ENCODE measurements at places on chromosomes 3 and 15.

DNA sequence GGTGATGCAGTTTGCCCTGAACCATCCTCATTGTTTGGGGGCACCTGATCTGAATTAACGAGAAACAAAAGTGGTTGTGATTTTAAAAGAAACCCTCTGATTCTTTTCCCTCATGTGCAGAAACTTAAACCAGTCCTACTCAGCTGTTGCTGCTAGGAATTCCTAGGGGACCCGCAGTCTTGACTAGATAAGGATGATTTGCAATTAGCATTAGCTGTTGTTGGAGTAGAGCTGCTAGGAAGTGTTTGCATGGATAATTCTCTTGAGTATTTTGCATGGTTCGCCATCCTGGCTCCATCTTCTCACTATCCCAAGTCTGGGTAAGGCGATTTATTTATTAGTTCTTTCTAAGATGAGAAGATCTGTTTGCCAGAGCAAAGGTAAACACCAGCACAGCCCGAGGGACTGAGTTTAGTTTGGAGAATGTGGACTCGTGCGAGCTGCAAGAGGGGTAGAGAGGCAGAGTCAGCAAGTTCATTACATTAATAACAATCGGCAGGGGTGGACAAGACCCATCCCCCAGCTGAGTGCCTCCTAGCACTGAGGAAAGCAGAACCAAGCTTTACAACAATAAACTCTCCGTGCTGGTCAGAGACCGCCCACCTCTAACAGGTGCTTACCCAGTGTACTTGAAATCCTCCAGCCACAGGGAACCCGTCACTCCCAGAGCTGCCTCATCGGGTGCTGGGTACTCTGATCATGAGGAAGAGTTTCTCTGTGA lies 4.1 kb downstream of the FGD5 start:
- no peak for DNase-seq

DNA sequence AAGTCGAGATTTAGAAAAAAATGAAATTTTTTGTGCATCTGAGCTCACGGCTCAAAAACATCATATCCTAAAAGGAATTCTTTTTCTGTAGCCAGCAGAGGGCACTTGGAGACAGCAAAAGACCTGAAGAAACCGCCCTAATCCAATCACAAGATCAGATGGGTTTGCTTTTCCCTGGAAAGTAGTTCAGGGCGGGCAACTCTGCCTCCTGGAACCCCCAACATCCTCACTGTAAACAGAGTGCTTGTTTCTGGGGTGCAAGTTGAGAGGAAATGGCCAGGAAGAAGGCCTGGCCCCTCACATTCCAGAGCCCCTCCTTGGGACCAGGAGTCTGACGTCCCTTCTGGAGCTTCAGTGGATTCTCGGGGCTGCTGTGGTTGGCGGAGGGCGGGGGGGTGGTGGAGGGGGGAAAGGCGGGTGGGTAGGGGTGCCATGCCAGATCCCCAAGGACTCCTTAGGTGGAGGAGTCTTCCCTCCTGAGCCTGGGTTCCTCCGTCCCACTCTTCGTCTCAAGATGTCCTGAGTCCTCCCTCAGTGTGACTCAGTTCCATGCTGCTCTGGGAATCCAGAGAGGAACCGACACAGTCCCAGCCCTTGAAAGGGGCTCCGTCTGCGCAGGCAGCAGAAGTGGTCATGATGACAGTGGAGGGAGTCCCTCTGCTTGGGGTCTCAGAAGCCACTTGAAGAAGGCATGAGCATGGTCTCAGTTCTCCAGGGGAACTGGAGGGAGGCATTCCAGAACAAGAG lies 35.9 kb downstream of the CCK start:
- DNase-seq: peak; percentile 82

DNA sequence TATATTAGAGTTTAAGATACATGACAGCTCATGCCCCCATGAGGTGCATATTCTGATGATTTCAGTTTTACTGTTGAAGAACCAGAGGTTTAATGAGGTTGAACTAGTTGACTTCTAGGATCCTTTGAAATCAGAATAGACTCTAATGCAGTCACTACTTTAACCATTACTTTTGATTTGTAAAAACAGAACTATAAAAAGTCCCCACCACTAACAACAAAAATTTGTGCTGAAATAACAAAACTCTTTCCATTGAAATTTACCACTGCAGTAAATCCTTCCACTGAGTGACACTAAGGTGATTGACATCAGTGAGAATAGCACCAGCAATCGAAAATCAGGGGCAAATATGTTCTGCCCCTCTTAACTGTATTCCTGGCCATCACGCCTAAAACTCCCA lies 214.1 kb downstream of the SHQ1 start:
- no peak for DNase-seq

GRCh38 chr3:51686512-51687215 lies 15.6 kb downstream of the TEX264 start:
- peak; percentile 59 for DNase-seq

- no peak for DNase-seq
Measured at GRCh38 chr3:171228240-171228639, 201.7 kb upstream of the SLC2A2 start.

DNA sequence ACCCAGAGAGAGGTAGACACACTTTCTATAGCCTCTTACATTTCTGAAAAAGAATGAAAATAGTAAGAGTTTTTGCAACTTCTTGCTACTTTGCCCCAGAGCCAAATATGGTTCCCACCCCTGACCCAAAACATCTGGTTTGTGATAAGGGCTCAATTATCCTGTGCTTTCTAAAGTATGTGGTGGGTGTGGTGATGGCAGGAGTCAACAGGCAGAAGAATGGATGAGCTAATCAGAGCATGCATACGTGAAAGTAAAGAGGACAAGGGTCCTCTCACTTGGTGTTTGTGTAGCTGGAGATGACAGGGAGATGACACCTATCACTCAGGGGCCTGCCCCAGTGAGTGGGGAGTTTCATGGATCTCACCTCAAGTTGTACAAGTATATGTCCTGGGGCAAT lies 19.1 kb downstream of the KBTBD8 start:
- peak; percentile 3 for DNase-seq

GRCh38 chr3:50271314-50271936 lies 2.5 kb downstream of the SEMA3B start:
- DNase-seq: no peak

DNA sequence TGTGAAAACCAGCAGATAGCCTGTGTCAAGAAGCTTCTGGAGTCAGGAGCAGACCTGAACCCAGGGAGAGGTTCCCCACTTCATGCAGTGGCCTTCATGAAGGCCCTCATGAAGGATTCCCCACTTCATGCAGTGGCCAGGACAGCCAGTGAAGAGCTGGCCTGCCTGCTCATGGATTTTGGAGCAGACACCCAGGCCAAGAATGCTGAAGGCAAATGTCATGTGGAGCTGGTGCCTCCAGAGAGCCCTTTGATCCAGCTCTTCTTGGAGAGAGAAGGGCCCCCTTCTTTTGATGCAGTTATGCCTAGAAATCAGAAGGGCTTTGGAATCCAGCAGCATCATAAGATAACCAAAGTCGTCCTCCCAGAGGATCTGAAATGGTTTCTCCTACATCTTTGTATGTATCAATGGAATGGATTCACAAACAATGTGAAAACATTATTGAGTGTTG lies 103.9 kb upstream of the CHD2 start:
- DNase-seq: no peak

DNA sequence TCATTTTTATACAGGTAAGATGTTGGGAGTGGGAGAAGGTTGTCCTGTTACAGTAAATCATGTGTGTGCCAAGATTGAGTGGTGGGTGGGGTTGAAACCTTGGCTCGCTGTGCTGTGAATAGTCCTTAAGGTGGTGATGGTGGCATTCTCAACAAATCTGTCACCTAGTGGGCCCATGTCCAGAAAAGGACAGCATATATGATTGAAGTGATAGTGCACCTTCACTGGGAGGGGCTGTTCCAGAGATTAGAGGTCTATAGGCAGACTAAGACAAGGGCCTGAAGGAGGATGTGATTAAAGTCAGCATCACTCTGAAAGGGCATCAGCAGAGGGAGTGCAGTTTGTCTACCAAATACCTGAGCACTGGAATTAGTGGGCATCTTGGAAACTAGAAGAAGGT lies 374.2 kb upstream of the C2CD4B start:
- no peak for DNase-seq

- DNase-seq: peak; percentile 25
Measured at GRCh38 chr3:20125897-20126296, 60.1 kb downstream of the SGO1 start.

GRCh38 chr15:77731945-77732344 lies 99.2 kb upstream of the LINGO1 start:
- no peak for DNase-seq

GRCh38 chr15:101545548-101546505 lies 56.3 kb upstream of the PCSK6 start:
- DNase-seq: no peak

DNA sequence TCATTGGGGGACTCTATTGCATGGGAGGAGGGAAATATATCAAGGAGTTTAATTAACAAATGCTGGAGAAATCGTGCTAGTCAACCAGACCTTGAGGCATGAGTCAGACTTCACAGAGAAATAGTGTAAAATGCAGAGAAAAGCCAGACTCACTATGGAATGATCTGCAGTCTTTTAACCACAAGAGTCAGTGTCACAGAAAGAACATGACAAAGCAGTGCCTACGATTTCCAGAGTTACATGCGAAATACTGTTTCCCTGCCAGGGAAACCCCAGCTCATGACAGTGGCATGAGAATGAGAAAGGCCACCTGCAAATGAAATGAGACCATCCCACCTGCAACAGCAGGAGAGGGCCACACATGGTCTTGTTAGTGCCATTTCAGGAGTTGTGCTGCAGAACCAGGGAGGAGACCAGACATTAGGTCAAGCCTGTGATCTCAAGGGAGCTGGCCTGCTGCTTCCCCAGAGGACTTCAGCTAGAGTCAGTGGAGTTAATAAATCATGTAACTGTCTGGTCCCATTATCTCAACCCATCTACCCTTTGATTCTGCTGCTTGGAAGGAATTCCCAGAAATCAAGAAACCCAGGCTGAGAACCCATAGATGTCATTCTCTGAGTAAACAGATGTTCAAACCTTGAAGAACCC lies 79.0 kb downstream of the ERC2 start:
- DNase-seq: no peak

DNA sequence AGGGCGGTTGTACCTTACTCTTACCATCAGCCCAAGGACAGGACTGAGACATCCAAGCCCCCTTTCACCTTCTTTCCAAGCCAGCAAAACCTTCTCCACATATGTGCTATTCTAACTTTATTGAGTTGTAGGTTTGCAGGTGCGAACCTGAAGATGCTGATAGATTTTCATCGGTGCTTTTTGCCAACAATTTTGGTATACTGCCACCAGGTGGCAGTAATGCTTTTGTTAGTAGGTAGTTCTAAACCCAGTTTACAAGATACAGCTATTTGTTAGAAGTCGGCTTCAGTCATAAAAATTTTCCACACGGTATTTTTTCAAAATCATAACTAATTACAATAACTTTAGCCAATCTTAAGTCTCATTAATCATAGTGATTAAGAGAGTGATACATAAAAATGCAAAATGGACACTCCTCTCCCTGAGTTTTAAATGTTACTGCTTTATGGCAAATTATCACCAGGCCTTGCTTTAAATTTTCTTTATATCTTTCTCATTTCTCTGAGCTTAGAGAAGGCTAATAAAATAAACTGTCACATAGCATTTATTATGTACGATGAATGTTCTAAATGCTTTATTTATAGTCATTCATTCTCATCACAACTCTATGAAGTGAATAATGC lies 636 bp downstream of the TBC1D21 start:
- peak; percentile 64 for DNase-seq

- DNase-seq: no peak
Measured at GRCh38 chr15:90035840-90036230, 34.7 kb downstream of the ZNF710 start.

- DNase-seq: no peak
Measured at GRCh38 chr3:34865346-34865745, 774.0 kb upstream of the ARPP21 start.

DNA sequence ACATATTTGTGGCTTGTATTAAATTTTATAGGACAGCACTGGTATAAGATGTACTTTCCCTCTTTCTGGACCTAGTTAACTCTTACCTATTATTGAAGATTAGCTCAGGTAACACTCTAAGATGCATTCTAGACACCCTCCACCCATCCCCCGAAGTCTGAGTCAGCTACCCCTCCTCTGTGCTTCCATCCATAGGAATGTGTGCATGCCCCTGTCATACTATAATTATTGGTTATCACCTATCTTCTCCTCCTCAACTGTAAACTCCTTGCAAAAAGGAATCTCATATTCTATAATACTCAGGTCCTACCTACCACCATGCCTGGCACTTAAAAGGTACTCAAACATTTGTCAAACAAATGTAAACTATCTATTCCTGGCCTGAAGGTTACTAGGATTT lies 3.0 kb downstream of the PEAK1 start:
- peak; percentile 5 for DNase-seq

DNA sequence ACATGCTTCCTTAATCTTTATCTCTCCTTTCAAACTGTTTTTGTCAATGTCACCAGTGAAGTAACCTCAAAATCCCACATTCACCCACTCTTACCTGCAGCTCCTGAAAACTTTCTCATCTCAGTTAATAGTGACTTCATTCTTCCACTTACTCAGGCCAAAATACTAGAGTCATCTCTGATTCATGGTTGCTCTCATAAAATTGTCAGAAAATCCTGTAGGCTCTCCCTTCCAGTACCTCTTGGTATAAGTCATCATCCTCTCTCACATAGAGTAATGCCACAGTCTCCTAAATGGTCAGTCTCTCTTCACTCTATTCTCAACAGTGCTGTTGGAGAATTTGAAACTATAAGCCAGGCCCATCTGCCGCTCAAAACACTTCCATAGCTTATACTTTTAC lies 34.9 kb upstream of the POU1F1 start:
- DNase-seq: peak; percentile 83

- DNase-seq: no peak
Measured at GRCh38 chr15:60540002-60540651, 61.2 kb upstream of the ICE2 start.

Data from GM23248 (cell line).